ENCODE measurements at places on chromosomes 2 and 18.

- DNase-seq, result no peak
Observed at GRCh38 chr2:103401621-103402020, 639.8 kb downstream of the TMEM182 start.

DNA sequence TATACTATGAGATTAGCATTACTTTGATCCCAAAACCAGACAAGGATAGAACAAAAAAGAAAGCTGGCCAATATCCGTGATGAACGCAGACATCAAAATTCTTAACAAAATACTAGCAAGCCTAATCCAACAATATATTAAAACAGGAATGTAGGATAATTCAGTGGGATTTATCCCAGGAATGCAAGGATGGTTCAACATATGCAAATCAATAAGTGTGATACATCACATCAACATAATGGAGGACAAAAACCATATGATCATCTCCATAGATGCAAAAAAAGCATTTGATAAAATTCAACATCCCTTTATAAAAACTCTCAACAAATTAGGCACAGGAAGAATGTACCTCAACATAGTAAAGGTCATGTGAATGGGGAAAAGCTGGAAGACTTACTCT, 158.5 kb downstream of the KCNE4 start:
- no peak for DNase-seq

GRCh38 chr2:111116011-111116746, 4.5 kb upstream of the BCL2L11 start:
- no peak for DNase-seq

- DNase-seq, result no peak
Observed at GRCh38 chr2:224432003-224432579, 30.2 kb upstream of the FAM124B start.

GRCh38 chr2:234410526-234410925, 86.4 kb downstream of the ARL4C start:
- DNase-seq, result no peak
